ENCODE measurements at places on chromosomes 7 and 10.

- no peak for DNase-seq
Observed at GRCh38 chr7:12727455-12728191, 40.2 kb downstream of the ARL4A start.

DNA sequence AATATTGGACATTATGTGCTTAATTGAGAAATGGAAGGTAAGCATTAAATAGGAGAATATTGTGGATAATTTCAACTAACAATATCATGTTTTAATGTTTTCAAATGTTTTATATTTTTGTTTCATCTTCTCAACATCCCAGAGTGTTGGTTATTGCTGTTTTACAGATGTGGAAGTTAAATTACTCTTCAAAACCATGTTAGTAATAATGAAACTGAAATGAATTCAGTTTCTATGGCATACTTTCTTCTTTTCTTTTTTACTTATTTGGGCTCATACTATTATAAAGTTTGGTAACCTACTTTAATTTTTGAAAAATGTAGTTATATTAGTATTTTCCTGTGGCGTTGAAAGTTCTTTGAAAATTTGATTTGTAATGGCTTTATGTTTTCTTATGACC lies 4.2 kb downstream of the GLRX3 start:
- no peak for DNase-seq

GRCh38 chr7:29557954-29558353 lies 5.7 kb upstream of the PRR15 start:
- DNase-seq, result no peak

- no peak for DNase-seq
Observed at GRCh38 chr10:9807846-9808245, 1209.8 kb upstream of the CELF2 start.

DNA sequence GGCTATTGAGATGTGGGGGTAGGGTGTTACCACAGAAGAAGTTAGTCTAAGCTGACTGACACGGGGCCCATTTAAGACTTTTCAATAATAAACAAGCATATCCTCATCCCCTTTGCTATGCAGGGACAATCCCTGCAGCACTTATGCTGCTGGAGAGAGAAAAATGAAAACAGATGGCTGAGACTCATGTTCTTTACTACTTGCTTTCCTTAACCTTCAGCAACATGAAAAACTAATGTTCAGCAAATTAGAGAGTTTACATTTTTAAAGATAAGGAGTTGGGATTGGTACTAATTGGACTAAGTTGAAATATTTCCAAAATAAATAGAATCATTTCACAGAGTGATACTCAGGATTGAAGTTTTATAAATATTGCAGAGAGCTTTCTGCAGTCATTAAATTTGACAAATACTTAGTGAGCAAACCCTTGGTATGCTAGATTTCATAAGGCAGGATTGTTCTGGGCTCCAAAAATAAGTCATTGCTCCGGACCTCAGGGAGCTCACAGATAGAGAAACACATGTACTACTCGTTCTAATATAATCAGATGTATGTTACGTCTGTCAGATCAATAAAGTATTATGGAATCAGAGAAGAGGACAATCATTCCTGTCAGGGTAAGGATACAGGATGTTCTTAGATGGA lies 147.1 kb upstream of the LRRN3 start:
- DNase-seq, result no peak

Measured in CD4-positive, alpha-beta T cell treated with Interleukin-6 at 100 ng/mL for 8 hours (primary cell).